Fibroblast of the aortic adventitia (primary cell): ENCODE measurements at places on chromosomes 11 and 22. TPM values are rescaled to one million over a fixed set of nuclear protein-coding genes. Genes with fewer than 3 reads are reported as not detected.

GRCh38 chr22:45485261-45485660 lies 17.4 kb upstream of the FBLN1 start:
- no peak for DNase-seq

- DNase-seq = no peak
Observed at GRCh38 chr11:117877120-117877784, 794 bp upstream of the FXYD6 start.

DNA sequence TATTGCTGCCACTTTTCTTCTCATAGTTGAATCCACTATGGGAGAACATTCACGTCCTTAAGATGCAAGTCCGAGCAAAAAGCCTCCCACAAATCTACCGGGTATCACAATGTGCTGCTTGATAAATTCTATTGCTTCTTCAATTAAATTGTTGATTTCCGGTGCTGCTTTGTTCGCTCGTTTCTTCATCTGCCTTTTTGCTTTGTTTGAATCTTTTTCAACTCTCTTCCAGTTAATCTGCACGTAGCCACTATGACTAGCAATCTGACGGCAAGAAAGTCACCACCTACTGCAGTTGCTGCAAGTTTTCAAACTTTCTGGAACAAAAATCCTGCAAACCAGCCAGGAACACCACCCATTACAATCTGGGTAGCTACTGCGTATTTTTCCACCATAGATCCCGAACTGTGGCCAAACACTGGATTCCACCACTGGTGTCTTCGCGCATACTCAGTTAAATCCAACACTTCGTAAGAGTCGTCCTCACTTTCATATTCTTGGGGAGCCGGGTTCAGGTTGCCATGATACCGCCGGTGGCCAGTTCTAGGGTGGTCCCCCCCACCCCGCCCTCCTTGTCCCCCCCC lies 59.1 kb downstream of the CLMP start:
- DNase-seq = peak; percentile 91

DNA sequence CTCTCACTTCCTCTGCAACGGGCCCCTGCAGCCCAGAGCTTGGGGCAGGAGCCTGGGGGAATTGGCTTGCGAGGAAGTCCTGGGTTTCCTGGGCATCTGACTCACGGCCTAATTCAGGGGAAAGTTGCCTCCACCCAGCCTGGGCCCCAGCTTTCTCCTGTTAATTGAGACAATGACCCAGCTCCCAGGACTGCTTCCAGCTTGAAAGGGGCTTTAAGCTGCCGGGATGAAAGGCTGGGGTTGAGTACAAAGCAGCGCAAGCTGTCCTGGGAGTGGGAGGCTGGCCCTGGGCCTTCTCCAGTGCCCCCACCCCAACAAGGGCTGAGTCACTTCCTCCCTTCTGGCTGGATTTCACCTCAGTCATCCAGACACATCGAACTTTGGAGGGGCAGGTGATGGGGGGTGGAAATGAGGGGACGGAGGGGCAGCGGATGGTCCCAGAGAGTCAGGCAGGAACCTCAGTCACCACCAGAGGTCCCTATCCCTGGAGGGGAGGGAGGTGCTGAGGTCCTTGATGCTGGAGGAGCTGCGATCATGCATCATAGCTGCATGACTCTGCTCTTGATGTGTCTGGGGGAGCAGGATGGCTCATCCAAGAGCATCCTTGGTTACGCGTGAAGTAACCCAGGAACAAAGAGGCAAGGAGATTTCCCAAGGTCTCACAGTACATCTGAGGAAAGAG lies 30.1 kb upstream of the OAF start:
- DNase-seq = peak; percentile 58

DNA sequence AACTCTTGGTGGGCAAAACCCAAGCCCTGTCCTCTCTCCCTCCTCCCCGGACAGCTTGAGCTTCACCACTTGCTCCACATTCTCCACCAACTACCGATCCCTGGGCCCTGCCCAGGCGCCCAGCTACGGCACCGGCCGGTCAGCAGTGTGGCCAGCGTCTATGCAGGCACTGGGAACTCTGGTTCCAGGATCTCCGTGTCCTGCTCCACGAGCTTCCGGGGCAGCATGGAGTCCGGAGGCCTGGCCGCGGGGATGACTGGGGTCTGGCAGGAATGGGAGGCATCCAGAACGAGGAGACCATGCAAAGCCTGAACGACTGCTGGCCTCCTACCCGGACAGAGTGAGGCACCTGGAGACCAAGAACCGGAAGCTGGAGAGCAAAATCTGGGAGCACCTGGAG lies 68.9 kb upstream of the RTL6 start:
- no peak for DNase-seq

DNA sequence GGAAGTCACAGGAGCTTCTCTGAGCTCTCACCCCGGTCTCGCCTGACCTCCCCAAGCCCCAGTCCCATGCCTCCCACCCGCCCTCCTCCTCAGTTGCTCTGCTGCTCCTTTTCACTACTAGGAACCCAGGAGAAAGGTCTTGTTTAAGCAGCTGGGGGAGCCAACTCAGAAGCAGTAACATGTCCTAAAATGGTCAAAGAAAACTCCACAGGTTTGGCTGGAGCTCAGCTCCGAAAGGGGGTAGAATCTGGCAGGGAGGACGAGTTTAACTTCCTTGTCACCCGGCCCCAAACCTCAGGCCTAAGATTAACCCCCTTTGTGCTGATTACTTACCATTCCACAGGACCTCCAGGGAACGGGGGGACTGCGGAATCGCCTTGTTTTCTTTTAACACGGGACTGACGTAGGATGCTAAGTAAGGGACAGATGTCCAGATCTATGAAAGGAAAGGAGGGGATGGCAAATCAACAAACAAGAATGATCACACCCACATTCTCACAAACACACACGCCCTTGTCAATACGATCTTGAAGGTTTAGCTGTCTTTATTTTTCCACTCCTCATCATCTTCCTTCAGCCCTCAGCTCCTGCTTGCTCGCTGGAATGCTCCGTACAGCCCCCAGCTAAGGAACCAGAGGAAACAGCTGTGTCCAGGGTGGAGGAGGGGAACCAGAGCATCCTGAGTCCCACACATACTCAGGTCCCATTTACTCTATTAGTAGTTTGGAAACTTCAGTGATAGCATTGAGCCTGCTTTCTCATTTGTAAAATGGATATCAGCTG lies 13.5 kb downstream of the PCSK7 start:
- peak; percentile 85 for DNase-seq

GRCh38 chr22:33539902-33540751 lies 380.1 kb downstream of the LARGE1 start:
- peak; percentile 49 for DNase-seq

DNA sequence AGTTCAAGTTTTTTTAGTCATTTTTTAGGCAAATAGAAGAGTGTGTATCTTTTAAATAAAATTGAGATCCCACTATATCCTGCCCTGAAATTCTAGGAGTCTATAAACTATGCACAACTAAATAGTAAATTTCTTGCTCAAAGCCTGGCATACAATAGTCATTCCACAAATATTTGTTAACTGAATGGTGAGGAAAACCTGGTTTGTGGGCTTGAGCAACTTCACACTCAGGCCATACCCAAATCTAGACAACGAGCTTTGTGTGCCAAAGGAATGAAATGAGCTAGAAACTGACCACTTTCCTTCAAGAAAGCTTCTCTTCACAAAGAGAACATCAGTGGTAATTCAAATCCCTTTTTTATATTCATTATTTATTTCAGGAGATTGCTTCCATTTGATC lies 39.6 kb upstream of the AMOTL1 start:
- peak; percentile 62 for DNase-seq

DNA sequence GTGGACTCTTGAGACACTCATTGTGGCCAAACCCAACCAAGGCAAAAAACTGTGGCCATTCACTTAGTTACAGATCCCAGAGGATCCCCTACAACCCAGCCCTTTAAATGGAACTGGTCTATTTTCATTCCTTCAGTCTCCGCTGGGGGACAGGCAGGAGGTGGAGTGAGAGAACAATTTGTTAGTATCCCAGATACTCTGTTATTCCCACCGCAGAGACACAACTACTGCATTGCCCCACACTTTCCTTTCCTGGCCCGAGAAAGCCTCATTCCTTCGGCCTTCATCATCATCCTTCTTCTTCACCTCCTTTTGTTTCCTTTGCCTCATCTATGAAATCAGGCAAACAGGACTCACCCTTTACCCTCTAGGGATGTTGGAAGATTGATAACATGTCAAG lies 191.1 kb downstream of the NTM start:
- no peak for DNase-seq

DNA sequence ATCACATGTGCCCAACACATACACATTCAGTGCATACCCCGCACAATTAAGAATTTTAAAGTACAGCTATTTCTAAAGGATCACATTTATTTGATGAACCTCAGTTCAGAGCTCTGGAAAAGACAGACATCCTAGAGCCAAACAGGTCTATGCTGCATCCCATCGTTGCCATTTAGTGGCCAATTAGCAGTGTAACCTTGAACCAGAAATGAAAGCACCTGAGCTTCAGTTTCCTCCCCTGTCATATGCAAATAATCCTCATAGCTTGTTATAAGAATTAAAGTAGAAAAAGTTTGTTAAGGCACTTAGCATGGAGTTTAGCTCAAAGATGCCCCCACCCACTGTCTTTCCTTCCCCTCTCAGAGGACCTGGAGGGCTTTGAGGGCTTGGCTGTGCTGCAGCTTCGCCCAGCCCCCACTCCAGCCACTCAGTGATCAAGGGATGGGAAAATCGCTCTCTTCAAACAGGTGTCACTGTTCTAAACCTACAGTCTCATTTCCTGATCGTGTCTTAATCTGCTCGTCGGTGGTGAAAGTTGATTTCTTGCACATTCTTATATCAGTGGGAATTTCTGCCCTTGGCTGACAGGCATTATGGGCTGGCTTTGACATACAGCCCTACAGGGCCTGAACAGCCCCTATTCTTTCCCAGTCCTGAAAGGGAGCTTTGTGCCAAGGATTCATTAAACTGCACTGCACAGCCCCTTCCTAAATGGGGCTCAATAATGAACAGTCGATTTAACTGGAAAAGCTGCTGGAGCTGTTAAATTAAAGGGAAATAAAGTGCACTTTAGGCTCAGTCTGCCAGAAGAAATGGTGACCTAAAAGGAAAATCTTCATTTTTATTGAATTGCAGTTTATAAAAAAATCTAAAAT lies 23.3 kb upstream of the FAM181B start:
- no peak for DNase-seq

DNA sequence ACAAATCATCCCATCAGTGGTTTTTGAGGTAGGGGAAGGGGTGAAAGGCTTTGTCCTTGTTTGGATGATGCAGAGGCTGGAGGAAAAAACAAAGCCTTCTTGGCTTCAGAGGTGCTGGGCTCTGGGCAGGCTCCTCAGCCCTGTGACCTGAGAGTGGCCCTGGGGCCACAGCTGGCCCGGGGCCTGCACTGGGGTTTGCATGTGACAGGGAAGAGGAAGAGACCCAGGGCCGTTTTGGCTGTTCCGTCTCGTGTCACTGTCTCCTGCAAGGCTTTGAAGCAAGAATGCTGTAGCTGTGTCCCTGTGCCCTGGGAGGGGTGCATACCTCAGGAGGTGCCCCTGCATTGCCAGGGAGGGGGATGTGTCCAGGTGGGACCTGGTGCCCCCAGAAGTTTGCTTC lies 12.6 kb downstream of the ARHGAP8 start:
- DNase-seq = no peak

- no peak for DNase-seq
Observed at GRCh38 chr11:76975513-76975912, 58.7 kb upstream of the B3GNT6 start.

DNA sequence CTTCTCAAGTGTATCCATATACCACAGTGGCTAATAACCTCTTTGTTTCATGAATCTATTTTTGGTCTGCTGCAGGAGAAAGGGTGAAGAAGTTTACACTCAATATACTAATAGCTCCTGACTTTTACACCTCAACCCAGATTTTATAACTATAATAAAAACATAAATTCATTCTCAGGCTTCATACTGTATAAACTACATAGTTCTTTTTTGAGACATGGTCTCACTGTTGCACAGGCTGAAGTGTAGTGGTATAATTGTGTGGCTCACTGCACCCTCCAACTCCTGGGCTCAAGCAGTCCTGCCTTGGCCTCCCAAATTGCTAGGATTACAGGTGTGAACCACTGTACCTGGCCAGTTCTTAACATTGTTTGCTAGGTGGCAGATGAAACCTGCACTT lies 17.8 kb upstream of the CCDC179 start:
- no peak for DNase-seq

GRCh38 chr11:87030458-87031054 lies 7.2 kb upstream of the TMEM135 start:
- DNase-seq = no peak

GRCh38 chr11:119445379-119445778 lies 22.4 kb upstream of the THY1 start:
- DNase-seq = no peak

DNA sequence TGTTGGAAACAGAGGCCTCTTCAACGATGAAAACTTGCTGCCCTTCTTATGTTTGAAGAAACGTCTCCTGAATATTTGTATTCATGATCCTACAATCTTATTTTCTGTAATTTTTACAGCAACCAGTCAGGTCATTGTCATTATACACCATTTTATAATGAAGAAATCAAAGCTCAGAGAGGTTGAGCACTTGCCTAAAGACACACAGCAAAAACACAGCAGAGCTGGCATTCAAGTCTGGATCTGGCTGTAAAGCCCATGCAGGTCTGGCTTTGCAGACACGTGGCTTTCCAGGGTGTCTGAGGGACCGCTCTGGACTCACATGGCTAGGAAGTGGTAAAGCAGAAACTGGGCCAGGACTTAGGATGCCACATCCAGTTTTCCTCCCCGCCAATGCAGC lies 15.8 kb upstream of the ALX4 start:
- DNase-seq = no peak

DNA sequence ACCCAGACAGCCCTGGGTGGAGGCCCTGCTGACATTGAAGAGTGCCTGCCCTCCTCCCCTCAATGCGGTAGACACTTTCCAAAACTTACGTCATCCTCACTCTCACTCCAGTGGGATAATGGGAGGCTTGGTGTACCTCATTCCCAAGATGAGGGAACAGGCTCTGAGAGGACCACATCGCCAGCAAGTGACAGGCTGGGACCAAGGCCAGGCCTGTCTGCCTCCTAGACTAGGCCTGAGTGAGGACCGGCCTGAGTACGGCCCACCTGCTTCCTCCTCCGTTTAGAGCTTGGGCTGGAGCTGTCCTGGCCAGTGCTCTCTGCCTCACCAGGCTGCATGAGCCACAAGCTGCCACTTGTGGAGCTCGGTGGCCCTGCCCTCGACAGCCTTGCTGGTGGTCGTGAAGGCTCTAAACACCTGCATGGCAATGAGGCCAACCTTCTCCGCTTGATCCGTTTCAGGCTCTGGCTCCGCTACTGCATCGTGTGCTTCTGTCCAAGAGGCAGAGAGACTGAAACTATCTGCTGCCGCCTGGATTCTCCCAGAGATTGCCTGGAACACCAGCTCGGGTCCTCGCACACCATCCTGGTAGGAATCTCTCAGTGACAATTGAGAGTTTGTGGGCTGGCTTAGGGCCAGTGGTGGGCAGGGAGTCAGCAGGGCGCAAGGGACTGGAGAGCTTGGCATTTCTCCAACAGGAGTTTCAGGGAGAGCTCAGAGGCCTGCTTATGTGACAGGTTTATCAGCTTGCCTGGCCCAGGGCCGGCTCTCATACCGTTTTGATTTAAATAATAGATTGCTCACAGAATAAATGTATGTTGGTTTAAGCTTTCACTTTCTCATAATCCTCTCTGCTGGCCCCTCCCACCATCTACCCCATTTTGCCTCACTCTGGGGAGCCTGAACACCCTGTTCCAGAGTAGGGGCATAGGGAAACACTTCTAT lies 9.4 kb downstream of the LRRC75B start:
- DNase-seq = peak; percentile 83

- no peak for DNase-seq
Observed at GRCh38 chr22:29151316-29151715, 54.4 kb upstream of the EMID1 start.

- no peak for DNase-seq
Observed at GRCh38 chr11:3010521-3011275, 18.6 kb upstream of the NAP1L4 start.

RIMBP3C gene
- 0.49 and 0.63 TPM in 2 replicates for total RNA-seq

OTOG gene
- not detected in 2 replicates for total RNA-seq

OSM gene
- total RNA-seq = not detected in 2 replicates

RPS19BP1 gene
- total RNA-seq = 39.6 and 108 TPM in 2 replicates

SYT13 gene
- total RNA-seq = not detected in 2 replicates
